Omental fat pad (tissue), 4 donors: ENCODE measurements at places on chromosomes 7 and 10.

DNA sequence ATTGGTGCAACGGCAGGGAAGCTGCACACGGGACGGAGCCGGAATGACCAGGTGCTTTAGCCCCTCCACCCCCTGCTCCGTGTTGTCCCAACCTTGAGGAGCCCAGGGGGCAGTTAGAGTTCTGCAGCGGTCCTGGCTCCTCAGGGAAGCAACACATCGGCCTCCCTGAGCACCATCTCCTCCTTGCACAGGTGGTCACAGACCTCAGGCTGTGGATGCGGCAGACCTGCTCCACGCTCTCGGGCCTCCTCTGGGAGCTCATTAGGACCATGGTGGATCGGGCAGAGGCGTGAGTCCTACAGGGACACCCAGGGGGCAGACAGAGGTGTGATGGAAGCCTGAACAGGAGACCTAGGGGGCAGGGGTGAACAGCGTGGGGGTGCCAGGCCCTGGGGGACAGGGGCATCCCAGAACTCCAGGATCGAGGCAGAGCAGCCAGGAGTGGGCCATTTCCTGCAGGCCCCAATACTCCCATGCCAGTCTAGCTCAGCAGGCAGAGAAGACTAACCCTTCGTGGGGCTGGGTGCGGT, 7.3 kb downstream of the ASL start:
- no peak for DNase-seq

DNA sequence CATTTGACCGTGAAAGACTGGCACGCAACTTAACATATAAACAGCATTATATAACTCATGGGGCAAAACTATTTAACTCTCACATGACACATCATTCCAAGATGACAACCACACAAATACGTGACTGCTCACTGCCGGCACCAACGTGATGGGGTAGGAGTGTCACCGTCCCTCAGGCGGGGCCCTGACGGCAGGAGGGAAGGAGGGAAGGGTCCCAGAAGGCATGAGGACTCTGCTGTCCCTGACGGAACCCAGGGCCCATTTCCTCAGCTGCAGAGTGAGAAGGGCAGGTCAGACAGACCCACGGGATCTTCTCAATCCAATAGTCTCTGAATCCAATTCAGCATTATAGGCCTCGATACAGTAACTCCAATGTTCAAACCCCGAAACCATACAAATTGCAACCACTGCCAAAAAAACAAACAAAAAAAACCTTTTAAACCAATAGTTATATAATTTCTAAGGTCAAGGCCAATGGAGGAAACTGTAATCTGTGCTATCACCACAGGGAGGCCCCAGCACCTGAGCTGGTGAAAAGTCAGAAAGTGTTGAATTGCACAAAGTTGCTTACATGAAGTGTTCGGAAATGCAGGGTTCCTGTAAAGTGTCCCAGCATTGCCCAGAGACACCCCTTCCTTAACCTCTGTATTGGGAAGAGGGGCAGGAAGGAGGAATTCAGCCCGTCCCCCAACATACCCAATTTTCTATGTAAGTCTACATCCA, 137.4 kb downstream of the TNS3 start:
- no peak for DNase-seq

GRCh38 chr7:142516038-142516501, 233.2 kb upstream of the PRSS1 start:
- no peak for DNase-seq

DNA sequence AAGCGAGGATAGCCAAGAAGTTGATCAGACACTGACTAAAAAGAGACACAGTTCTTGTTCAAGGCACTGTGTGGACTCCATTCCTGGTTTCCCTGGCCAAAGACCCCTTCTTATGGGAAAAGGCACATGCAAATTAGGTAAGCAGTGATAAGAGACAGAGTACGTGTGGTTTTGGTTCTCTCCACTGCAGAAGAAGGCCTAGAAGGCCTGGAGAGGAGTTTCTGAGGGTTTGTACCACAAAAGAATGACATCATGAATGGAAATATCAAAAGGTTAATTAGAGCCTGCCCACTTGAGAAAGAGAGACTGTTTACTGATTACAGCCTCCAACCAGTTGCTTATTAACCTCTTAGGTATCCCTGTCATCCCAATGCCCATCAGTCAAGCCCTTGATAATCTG, 137.5 kb downstream of the ZNF365 start:
- no peak for DNase-seq

DNA sequence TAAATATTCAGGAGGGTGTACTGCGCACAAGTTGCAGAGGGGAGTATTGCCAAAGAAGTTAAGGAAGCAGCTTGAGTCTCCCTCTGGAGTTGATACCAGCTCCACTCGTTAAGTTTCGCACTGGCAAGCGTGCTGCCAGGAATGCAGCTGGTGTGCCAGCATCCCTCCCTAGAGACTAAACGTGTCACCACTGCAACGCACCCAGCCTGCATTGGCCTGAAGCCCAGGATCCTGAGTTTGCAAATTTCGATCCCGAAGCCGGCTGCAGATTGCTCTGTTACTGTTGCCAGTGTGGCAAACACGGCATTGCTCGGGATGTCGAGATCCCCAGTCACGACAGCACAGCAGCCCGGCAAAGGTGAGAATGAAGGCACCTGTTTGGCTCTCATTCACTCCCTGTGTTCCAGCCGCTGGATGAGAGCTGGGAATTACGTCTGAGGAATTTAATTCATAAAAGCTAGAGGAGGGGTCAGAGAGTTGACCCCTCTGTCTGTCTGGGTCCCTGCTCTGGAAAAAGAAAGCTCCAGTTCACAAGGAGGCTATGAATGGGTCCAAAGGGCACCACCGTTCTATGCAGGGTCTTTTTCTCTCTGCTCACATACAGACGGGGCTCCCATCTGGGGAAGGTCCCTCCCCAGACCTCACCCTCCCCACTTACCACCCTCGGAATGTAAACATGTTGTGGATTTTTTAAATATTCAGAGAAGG, 61.0 kb downstream of the NRP1 start:
- DNase-seq: peak; percentile 33

- DNase-seq: no peak
Observed at GRCh38 chr10:64312876-64313275, 791.7 kb downstream of the REEP3 start.
